ENCODE measurements at places on chromosomes 3 and 15. TPM values are rescaled to one million over a fixed set of nuclear protein-coding genes. Genes with fewer than 3 reads are reported as not detected.

Gene SOX14
- not detected for total RNA-seq

Gene TEX9
- 3.8 TPM for total RNA-seq

Gene FAM81A
- 1.7 TPM for total RNA-seq

Gene ADPRH
- total RNA-seq, result 15.3 TPM

Gene RGMA
- total RNA-seq, result 20.3 TPM

Gene SKOR1
- total RNA-seq, result 0.51 TPM

Gene GRAMD2A
- total RNA-seq, result 0.10 TPM

DNA sequence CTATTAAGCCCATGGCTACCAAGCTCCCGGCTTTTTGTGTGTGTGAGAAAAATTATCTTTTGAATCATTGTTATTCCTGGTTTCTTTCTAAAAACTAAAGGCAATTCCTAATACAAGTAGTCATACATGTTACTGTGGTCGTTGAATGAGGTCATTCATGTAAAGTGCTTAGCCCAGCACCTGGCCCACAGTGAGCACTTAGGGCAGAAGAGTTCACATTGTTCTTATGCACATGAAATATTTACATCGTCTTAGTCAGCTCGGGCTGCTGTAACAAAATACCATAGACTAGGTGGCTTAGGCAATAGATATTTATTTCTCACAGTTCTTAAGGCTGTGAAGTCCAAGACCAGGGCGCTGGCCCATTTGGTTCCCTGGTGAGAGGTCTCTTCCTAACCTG lies 216.1 kb downstream of the SHQ1 start:
- DNase-seq, result no peak

DNA sequence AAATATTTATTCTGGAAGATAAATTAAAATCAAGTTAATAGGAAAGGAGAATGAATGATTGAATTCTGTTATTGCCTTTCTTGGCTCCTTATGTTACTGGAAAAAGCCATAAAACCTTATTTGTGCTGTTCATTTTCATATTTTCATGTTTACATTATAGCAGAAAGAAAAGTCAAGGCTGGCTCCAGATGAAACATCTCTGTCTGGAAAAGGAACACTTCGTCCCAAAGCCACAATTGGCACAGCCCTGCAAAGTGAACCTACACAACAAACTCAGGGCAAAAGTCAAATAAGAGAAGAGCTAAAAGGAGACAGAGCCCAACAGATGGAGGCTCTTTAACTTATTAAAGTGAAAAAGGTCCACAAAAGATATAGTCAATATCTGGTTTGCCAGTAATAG lies 73.4 kb downstream of the GTPBP8 start:
- DNase-seq, result no peak

GRCh38 chr3:166362698-166363097 lies 525.5 kb upstream of the BCHE start:
- DNase-seq, result no peak

GRCh38 chr15:77506311-77507142 lies 85.8 kb downstream of the HMG20A start:
- peak; percentile 85 for DNase-seq

- DNase-seq, result no peak
Measured at GRCh38 chr3:30492322-30493192, 113.8 kb upstream of the TGFBR2 start.

DNA sequence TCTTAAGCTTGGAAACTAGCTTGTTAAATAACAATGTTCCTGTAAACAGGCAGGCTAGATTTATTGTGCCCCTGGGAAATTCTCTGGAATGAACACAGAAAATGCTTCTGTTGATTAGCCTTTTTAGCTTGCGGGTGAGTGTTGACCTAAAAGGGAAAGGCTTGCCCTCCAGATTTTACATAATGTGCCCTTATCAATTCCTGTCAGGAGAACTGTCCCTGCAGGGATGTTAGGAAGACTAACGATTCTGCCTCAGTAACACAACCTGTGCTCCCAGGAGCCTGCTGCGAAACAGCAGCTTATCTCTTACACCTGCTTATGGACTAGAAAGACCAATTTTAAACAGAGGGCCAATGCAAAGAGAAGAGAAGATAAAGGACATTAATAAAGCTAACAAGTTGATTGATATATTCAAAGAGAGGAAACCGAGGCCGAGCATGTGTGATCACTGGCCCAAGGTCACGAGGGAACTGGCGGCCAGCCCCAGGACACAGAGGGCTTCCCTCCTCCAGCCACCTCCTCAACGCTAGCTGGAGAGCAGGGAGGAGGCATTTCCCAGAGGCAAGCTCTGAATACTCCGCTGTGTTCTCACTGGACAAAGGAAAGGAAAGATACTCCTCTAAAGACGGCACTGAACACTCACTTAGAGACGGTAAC lies 48.4 kb upstream of the TJP1 start:
- no peak for DNase-seq

- no peak for DNase-seq
Measured at GRCh38 chr15:40787344-40787841, 17.6 kb downstream of the C15orf62 start.

DNA sequence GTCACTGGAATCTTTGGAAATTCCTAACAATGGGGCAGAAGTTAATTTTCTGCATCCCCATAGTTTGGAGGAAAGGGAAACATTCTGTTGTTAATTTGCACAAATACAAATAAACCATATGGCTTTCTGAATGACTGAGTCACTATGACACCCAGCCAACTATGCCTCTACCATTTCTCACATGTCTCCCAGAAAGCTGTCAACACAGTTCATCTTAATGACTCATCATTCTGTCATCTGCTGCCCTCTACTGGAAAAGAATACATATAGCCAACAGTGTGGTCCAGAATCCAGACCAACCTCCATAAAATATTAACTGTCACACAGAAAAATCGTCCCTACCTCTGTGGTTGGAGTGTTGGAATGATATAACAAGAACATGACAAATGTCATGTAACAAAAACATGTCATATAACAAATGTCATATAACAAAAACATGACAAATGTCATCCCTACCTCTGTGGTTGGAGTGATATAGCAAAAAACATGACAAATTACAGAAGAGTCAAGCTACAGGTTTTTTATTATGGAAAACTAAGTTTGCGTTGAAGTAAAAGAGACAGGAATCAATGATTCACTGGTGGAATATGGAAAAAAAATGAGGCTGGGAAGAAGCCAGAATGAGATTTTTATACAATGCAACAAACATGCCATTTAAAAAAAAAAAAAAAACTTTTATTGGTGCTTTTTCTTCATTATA lies 47.7 kb upstream of the GYG1 start:
- DNase-seq, result no peak

- DNase-seq, result no peak
Measured at GRCh38 chr3:151346292-151346691, 16.9 kb upstream of the P2RY13 start.

DNA sequence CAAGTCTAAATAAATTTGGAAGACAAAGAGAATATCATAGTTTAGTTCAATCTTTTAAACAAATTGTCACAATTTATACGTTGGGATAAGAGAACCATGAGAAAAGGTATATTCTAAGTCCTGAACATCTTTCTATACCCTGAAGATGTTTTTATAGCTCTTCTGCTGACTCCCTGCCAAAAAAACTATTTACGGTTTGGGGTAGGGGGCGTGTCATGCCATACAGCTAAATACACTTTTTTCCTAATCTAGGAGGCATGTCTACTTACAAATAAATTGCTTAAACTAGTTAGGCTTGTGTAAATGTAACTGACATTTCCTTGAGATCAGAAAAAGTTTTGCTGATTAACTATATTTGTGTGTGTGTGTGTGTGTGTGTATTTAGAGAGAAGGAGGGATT lies 163.3 kb downstream of the PGPEP1L start:
- no peak for DNase-seq

GRCh38 chr15:71341811-71342550 lies 226.7 kb downstream of the THSD4 start:
- no peak for DNase-seq

DNA sequence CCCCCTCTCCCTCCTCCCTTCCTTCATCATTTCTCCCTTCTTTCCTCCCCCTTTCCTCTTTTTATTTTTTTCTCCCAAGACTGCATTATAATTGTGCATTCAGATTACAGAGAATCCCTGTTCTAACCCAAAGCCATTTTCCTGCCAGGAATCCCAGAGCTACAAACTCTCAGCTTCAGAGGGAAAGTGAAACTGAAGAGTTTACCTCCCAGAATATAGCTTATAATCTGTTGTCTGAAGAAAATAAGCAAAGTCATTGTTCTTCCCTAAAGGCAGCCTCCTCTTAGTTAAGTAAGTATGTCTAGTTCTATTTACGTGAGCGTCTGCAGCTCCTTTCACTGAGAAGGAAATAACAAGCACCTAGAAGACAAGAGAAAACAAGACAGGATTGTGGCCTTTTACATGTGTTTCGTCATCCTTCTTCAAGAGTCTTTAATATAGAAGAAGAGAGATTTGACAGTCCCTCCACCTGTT lies 97.2 kb downstream of the CHST2 start:
- DNase-seq, result no peak

DNA sequence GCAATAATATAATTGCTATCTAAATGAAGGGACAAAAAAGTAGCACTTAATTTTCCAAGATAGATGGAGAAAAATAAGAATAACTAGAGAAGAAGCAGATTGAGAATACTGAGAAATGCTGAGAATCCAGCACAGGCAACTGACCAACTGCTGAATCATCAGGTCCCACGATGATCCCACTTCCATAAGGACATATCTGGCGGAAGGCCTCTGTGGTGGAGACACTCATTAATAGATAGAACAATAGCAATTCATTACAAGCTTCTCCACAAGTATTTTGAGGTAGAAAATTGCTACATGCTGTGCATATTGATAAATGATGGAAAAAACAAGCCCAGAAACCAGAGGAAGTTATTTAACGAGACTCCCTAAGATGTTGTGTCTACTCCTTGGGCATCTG lies 105.9 kb downstream of the DUT start:
- no peak for DNase-seq

GRCh38 chr3:188254520-188255070 lies 100.6 kb downstream of the LPP start:
- DNase-seq, result no peak

- no peak for DNase-seq
Measured at GRCh38 chr3:30704931-30705890, 98.8 kb downstream of the TGFBR2 start.

GRCh38 chr3:55752911-55753310 lies 265.8 kb upstream of the WNT5A start:
- DNase-seq, result no peak

DNA sequence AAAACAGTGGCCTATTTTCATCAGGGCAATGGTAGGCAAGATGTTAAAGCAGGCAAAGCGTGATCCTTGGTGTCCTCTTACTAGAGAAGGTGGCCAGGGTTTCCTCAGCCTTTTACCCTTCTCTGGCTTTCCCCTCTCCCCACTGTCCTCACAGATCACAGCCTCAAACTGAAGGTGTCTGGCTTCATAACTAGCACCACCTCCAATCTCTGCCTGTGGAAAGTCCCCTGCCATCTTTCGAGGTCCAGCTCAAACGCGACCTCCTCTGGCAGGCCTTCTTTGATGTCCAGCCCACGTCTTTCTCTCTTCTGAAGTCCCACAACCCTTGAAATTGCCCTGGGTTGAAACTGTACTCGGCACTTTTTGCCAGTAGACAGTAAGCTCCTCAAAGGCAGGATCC lies 35.9 kb downstream of the CYP19A1 start:
- DNase-seq, result no peak

GRCh38 chr3:68919000-68919399 lies 13.3 kb downstream of the TAFA4 start:
- no peak for DNase-seq

DNA sequence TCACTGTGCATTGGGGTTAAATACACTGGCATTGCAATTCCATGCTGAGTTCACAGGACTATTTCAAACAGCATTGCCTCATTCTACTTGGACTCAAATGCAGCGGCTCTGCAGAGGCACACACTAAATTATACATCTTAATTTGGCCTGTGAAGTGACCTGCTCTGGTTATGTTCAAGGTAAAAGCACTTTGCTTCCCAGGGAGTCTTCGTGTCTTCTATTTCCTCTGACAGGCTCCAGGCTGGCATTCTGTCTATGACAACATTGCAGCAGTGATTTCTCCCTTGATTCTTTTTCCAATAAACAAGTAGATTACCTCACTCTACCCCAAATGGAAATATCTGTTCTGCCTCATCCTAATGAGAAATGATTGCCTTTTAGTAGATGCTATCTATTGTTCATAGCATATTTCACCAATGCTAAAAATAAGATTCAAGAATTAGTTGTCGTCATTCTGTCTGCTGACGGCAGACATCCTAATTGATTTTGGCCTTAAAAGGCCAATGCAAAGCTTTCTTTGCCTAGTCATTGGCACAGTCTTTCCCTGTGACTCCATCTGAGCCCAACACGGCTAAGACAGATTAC lies 33.8 kb downstream of the FMN1 start:
- no peak for DNase-seq

DNA sequence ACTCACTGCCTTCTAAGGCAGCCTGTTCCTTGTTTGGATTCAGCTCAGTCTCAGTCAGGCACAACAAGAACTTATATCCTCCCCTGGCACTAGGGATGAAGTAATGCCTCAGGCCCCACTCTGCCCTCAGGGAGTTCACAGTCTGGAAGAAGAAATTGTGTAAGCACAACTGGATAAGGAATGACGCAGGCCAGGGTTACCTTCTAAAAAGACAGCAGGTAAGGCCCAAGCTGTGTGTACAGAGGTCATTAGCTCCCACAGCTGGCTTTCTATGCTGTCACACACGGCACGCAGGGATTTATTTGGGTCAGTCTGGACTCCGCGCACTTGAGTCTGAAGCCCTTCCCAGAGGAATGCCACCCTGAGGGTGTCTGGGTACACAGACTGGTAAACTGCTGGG lies 82.9 kb downstream of the IQSEC1 start:
- peak; percentile 42 for DNase-seq

DNA sequence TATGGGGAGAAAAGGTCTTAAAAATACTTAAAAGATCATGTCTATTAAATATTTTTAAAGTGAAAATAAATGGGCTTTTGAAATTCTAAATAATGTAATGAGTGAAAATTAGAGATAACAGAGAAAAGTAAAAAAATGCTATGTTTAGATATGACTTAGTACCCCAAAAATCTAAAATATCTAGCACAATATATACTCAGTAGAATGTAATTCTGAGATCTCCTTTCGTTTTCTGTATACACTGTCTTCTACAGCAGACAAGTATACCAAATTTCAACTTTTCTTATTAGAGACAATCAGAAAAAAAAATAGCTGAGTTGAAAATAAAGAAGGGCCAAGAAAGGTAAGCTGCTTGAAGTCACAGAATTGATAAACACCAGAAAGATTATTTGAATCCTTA lies 140.8 kb downstream of the ADAM10 start:
- DNase-seq, result no peak

GRCh38 chr3:189169728-189170127 lies 2.0 kb upstream of the TPRG1 start:
- DNase-seq, result no peak
